ENCODE measurements at places on chromosomes 2 and 18.

GRCh38 chr18:79795446-79795845 lies 2.3 kb upstream of the KCNG2 start:
- no peak for DNase-seq

- DNase-seq, result no peak
Observed at GRCh38 chr2:8592736-8593135, 89.1 kb upstream of the ID2 start.

- no peak for DNase-seq
Observed at GRCh38 chr18:53426666-53427184, 797.7 kb downstream of the MBD2 start.

- no peak for DNase-seq
Observed at GRCh38 chr2:112846031-112846430, 9.5 kb upstream of the IL1B start.

DNA sequence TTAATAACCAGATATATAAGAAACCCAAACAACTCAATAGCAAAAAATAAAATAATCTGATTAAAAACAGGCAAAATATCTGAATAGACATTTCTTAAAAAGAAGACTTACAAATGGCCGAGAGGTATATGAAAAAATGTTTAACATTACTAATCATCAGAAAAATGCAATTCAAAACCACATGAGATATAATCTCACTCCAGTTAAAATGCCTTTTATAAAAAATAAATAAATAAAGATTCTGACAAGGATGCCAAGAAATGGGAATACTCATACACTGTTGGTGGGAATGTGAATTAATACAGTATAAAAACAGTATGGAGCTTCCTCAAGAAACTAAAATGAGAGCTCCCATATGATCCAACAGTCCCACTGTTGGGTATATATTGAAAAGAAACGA lies 33.9 kb upstream of the BMP10 start:
- DNase-seq, result no peak

All from AG09319 (cell line).